Activated CD4-positive, alpha-beta T cell treated with anti-CD3 and anti-CD28 coated beads, Interleukin-2, amount 10 ng/mL, durations not matched to agents 7 days and 5 days (primary cell): ENCODE measurements at places on chromosomes 13 and 19.

GRCh38 chr19:11164879-11165406 is 9.4 kb upstream of the SPC24 start:
- no peaks in the 10 kb centered on the region for H3K36me3 ChIP-seq
- no peak overlapping the region for H3K4me3 ChIP-seq
- peaks cover 2% of the 10 kb centered on the region for H3K27me3 ChIP-seq
- DNase-seq: no peak
- no peaks in the 10 kb centered on the region for H3K4me1 ChIP-seq

GRCh38 chr13:51360489-51360888 is 21.0 kb downstream of the SERPINE3 start:
- peaks cover 3% of the 10 kb centered on the region for H3K4me1 ChIP-seq
- H3K27ac ChIP-seq: no peak overlapping the region
- no peak for DNase-seq

DNA sequence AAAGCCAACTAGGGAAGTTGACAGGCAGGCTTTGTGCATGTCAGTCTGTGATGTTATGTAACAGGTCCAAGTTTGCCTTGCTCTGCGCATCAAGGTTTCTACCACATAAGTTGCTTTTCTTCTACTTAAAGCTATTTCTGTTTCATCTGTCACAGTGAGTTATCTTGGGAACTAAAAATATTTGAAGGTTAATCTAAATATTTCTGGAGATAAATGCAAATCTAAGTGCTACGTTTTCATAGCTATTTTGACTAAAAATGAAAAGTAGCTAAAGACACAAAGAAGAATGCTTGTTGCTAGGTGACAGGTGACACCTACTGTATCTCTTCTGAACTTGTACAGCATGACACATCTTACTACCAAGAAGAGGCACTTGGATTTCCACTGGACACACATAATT is 135.6 kb downstream of the KLF12 start:
- no peaks in the 10 kb centered on the region for H3K27me3 ChIP-seq
- H3K4me1 ChIP-seq: peaks cover 21% of the 10 kb centered on the region
- H3K27ac ChIP-seq: peak overlapping the region; percentile 60
- peaks cover 10% of the 10 kb centered on the region for H3K36me3 ChIP-seq

- no peaks in the 10 kb centered on the region for H3K27me3 ChIP-seq
- no peaks in the 10 kb centered on the region for H3K4me1 ChIP-seq
- no peaks in the 10 kb centered on the region for H3K36me3 ChIP-seq
- no peak overlapping the region for H3K4me3 ChIP-seq
Measured at GRCh38 chr13:90732049-90732448, 615.4 kb upstream of the MIR17HG start.

DNA sequence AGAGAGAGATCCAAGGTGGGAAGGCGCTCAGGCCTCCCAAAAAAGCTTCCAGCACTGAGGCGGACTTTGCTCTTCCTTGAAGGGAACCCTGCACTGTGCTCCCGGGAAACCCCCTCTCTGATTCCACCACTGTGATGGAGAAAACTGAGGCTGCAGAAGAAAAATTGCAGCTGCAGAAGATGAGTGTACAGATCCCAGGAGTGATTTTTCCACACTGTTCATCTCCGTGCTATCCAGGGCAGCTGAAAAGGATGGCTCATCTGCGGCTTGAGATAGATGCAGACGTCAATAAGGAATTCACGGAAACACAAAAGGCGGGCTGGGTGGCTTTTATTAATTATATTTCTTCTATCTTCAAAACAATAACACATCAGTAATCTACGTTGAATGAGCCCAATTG is 26.2 kb downstream of the CCNE1 start:
- H3K36me3 ChIP-seq: peaks cover 3% of the 10 kb centered on the region
- H3K4me3 ChIP-seq: no peak overlapping the region
